ENCODE measurements at places on chromosomes 11 and 22.

DNA sequence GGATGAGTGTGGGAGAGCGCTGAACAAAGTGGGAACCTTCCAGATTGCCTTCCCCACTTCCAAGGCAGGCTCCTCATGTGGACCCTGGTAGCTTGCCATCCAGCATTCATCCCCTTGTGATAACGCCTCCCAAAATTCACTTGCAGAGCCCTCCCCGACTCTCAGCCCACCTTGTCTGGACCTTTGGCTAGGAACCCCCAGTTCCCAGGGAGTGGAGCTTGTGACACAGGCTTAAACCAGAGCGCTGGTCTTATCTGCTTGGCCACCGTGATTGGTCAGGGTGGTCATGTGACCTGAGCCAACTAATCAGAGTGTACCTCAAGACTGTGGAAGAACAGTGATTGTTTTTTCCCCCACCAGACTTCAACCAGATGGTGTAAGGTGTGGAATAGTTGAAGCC lies 9.6 kb upstream of the SLC35C1 start:
- DNase-seq, result no peak

GRCh38 chr11:96150609-96151008 lies 192.4 kb downstream of the MAML2 start:
- DNase-seq, result no peak

DNA sequence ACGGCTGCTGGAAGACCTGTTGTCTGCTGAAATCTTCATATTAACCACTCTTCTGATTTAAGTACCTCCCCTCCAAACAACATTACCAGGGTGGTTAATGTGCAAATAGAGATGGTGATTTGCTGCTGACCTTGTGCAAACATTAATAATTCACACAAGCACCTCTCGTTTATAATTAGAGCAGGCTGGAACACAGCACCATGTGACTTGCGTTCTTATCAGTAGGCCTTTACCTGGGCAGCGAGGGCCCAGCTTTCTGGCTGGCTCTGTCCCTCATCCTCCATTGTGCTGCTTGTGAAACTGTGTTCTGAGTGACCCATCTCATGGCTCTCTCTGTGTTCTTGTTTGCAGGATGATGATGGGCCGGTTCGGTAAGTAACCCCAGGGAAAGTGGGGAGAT lies 41.0 kb upstream of the PARVG start:
- no peak for DNase-seq

GRCh38 chr11:119730789-119731386 lies 1.9 kb upstream of the NECTIN1 start:
- no peak for DNase-seq

DNA sequence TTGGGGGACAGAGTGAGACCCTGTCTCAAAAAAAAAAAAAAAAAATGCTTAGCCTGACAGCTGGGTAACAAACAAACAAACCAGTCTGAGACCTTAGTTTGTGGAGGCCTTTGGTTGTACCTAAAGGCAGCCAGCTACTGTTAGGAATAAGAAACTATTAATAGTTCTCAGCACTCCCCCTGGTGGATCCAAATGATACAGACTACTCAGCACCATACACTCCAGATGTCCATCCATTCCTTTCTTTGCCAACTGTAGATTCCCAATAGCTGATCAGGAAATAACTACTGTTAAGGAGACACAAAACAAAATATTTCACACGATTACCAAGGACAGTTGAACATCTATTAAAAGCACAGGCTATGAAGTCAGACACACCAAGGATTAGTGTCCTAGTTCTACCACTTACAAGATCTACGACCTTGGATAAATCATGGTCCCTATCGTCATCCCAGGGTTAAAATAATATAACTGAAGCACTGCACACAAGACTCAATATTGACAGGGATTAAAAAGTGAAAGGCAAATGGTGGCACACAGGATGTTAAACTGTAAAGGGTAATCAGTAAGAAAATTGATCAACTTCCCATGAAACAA lies 17.2 kb downstream of the CLDN25 start:
- DNase-seq, result no peak

GRCh38 chr11:45104006-45104789 lies 42.2 kb upstream of the PRDM11 start:
- no peak for DNase-seq

DNA sequence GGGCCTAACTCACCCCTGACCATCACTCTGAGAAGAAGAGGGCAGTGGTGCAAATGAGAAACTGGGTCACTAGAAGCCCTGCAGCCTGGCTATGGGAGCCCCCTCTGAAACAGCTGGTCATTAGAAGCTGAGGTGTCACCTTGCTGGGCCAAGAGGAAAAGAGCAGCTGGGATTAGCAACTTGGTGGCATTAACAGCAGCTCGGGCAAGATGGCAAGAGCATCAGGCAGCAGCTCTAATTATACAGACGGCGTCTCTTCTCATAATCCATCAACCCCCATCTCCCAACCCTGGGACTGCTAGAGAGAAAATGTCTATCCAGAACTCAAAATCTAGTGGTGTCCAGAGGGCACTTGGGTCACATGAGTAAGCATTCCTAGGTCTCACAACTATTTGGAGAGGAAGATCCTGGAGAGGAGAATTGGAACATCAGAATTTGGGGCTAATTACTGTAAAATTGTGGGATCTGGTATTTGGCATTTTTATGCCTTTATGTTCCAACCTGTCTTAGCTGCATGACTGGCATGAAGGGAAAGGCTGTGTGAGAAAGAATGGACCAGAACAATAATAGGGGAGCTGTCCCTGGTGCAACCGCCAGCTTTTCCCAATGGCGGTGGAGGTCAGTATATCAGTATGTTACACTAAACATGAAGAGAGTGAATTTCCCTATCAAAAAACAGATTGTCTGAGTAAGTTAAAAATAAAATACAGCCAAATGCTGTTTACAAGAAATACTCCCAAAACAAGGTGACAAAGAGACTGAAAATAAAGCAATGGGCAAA lies 7.6 kb upstream of the LMO1 start:
- no peak for DNase-seq

GRCh38 chr22:28999919-29000556 lies 61.6 kb downstream of the C22orf31 start:
- DNase-seq, result no peak

GRCh38 chr11:16016468-16016829 lies 339.9 kb downstream of the SOX6 start:
- no peak for DNase-seq

- no peak for DNase-seq
These were observed 1.0 kb downstream of the PATL1 start for GRCh38 chr11:59667812-59668187.

- no peak for DNase-seq
These were observed 289.7 kb downstream of the KIRREL3 start for GRCh38 chr11:126710804-126711399.

DNA sequence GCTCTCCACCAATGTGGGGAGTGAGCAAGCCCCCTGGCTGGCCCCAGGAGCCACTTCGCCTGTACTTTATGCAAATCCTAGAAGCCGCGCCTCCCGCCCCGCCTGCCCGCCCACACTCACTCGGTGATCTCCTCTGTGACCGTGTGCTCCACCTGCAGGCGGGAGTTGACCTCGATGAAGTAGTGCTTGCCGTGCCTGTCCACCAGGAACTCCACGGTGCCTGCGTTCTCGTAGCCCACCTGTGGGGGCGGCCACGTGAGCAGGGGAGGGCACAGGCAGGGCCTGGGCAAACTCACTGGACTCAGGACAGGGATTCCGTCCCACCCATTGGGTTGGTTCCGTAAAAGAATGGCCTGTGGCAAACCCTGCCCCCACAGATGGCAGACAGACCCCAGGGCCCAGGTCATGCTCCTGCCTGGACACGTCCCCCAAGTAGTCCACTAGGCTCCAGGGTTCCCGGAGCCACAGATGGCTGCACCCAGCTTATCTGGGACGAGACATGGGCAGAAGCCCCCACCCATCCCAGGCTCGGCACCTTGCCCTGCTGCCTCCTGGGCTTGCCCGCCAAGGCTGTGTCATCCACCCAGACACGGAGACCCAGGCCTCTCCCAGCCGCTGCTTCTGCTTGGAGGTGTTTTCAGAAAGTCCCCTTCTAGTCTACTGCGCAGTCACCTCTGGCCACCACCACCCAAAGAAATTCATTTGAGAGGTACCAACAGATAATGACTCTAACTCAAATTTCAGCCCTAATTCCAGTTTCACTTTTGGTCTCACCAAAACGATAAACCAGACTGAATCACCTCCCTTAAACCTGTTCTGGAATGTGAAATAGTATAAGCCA lies 12.1 kb downstream of the LRFN4 start:
- DNase-seq, result peak; percentile 57

GRCh38 chr11:44260081-44260480 lies 49.9 kb downstream of the ALX4 start:
- no peak for DNase-seq

DNA sequence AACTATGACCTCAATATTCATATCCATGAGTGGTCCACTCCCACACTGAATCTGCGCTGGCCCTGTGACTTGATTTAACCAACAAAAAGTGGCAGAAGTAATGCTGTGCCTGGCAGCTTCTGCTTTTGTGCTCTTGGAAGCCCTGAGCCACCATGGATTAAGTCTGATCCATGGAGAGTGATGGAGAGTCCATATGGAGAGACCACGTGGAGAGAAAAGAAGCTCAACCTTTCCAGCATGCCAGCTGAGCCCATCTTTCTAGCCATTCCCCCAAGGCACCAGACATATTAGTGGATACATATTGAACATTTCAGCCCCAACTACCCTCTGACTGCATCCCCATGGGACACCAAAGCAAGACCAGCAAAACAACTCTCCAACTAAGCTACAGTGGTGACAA lies 16.0 kb downstream of the LRRC55 start:
- DNase-seq, result no peak

- no peak for DNase-seq
These were observed 688 bp downstream of the SERPING1 start for GRCh38 chr11:57597916-57598830.

DNA sequence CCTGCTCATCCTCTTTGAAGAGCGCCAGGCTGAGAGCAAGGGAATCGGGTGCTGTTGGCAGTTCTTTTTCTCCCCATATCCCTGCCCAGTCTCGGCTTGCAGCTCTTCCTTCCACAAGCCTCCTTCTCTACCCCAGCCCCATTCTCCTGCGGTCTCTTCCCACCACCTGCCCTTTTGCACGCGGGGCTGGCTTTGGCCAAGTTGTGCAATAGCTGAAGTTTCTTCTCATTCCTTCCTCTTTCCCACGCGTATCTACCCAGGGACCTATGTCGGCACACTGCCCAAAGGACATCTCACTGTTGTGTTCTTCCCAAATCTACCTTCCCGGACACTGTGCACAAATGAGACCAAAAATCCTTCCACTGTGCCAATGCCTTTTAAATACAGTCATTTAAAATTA lies 22.3 kb upstream of the HTR3A start:
- no peak for DNase-seq

GRCh38 chr22:45562102-45562501 lies 59.4 kb downstream of the FBLN1 start:
- DNase-seq, result no peak

- DNase-seq, result no peak
These were observed 84.1 kb downstream of the NXPE2 start for GRCh38 chr11:114762408-114762807.

- DNase-seq, result no peak
These were observed 103.3 kb downstream of the UVRAG start for GRCh38 chr11:75918331-75918730.

GRCh38 chr11:10317776-10318526 lies 13.1 kb downstream of the ADM start:
- DNase-seq, result no peak

DNA sequence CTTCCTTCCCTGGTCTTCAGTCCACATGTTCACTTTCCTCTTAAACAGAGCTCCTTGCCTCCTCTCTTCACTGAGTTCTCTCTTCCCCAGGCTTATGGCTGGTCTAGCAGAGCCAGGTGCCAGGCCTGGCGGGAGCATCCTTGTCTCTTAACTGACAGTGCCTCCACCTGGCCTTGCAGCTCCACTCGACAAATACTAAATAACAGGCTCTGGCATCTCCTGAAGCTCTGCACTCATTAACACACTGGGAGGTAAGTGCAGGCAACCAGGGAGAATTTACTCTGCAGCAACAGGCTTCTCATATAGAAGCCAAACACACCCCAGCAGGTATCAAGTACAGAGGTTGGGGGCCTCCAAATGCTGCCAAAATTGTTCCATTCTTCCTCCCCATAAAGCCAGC lies 438.1 kb downstream of the SOX6 start:
- no peak for DNase-seq

GRCh38 chr11:31214372-31214771 lies 155.2 kb downstream of the DCDC1 start:
- no peak for DNase-seq

DNA sequence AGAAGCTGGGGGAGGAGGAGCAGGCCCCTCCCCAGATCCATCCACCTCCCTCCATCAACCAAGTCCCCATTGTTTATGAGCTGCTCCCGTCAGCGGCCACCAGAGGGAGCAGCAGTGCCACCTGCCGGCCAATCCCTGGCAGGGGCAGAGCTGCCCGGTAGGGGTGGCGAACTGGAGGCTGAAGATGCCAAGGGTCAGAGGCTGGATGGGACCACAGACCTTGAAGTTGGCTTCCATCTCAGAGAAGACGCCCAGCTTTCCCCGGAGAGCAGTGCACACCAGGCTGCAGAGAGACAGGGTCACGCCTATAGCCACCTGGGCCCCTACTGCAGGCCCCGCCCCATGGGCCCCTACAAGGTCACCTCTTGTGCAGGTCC lies 3.6 kb downstream of the FIBP start:
- DNase-seq, result peak; percentile 72

DNA sequence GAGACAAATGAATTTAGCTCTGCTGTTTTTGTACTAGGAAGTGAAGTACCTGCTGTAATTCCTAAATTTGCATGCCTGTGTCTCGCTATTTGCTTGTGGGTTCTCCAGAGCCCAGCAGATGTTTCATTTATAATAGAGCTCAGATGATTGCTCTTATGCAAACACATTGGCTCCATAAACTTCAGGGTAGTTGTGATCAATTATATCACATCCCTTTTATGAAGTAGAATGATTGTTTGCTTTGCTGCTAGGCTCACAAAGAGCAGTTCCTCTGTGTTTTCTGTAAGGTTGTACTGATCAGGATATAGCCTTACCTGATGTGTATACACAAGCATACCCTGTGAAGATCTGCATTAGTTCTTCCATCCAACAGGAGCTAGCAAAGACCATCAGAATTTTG lies 64.1 kb downstream of the C11orf87 start:
- DNase-seq, result no peak

- DNase-seq, result no peak
These were observed 29.8 kb downstream of the TEAD1 start for GRCh38 chr11:12704049-12704448.

Measured in activated T-helper 1 cell treated with Interleukin-2 at 50 U/mL for 16 hours (primary cell).